Astrocyte of the cerebellum (primary cell): ENCODE measurements at places on chromosomes 2 and 18.

DNA sequence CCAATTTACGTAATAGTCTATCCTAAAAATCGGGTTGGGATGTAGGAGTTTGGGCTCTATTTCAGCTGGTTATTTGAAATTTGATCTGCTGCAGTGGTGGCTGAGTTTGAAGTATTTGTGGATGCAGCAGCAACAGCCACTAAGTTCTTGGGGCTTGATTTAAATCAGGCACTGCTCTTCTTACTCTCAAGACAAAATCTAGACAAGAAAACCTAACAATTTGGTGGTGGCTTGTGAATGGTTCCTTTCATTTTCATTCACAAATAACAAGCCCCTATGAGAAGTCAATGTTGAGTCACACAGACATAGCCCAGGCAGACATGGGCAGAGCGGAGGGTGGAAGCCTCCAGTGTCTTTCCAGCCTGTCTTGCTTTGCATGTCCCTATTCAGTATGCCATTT lies 199.3 kb downstream of the LTBP1 start:
- DNase-seq = no peak

GRCh38 chr18:7305416-7305815 lies 74.5 kb downstream of the LRRC30 start:
- no peak for DNase-seq

DNA sequence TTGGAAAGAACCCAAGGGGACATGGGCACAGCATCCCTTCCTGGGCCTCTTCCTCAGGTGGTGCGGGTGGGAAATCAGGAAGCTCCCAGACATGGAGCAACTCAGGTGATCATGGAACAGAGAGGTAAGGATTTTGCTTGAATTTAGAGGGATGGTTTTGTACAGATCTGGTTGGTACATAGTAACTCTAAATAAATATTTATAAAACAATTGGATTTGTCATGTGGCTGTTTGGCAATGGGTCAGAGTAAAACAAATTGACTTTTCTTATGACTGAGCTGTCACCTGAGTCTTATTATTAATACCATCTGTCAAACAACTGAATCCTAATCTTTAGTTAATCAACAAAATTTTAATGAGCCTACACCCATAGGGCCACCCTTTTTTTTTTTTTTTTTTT lies 19.4 kb upstream of the TMEM178A start:
- DNase-seq = no peak

- DNase-seq = no peak
Observed at GRCh38 chr2:2866459-2866858, 511.2 kb downstream of the EIPR1 start.

GRCh38 chr18:75818383-75818782 lies 390.9 kb upstream of the SMIM21 start:
- DNase-seq = no peak

DNA sequence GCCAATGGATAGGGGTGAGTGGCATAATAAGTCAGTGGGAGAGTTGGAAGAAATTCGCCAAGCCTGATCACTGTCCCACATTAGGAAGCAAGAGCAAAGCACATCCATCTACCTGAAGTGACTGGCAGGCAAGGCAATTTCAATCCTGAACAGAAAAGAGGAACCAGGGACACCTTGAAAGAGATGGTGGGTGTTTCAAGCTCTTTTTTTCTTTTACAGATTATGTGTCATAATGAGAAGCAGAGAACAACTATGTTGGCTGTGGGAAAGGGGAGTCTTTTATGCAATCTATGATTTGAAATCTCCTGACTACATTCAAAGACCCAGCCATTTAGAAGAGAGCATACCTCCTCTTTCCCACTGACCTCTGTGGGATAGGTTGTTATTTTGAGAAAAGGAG lies 63.5 kb downstream of the TGIF1 start:
- no peak for DNase-seq

- no peak for DNase-seq
Observed at GRCh38 chr2:213863541-213863940, 547.3 kb upstream of the VWC2L start.

GRCh38 chr2:67268797-67269196 lies 128.3 kb upstream of the ETAA1 start:
- DNase-seq = no peak

DNA sequence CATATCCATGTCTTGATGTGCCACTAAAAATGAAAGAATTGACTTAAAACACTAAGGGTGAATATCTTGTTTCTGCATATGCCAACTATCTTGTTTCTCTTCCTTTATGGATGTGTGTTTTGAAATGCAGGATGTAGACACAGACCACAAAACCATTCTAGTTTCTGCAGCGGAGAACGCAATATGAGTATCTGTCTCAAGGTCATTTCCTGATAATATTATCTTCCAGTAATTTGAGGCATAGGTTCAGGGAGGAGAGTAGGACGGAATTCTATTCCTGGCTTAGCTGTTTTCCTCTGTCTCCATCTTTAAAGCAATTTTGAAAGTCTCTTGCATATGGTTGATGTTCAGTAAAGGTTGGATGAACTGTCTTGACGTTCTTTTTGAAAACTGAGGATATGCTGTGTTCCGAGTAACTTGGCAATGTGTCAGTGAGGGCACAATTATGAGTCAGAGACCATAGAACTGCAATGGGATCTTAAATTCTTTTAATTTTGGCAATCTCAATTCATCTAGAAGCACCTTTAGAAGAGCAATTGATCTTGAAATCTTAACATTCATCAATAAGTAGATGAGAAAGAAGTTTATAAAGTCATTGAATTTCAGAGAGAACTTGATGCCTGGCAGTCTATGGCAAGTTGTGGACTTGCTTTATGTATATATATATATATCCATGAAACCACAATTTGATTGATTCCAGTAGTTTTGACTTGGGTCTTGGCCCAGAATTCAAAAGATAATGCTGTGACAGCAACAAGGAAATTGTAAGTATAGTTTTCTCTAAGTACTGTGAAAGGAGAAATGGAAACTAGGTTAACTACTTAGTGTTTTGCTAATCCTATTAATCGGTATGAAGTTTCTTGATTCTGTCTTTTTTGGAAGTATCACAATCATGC lies 24.8 kb downstream of the RAB27B start:
- no peak for DNase-seq

- peak; percentile 62 for DNase-seq
Observed at GRCh38 chr2:36663851-36664695, 32.4 kb upstream of the VIT start.

DNA sequence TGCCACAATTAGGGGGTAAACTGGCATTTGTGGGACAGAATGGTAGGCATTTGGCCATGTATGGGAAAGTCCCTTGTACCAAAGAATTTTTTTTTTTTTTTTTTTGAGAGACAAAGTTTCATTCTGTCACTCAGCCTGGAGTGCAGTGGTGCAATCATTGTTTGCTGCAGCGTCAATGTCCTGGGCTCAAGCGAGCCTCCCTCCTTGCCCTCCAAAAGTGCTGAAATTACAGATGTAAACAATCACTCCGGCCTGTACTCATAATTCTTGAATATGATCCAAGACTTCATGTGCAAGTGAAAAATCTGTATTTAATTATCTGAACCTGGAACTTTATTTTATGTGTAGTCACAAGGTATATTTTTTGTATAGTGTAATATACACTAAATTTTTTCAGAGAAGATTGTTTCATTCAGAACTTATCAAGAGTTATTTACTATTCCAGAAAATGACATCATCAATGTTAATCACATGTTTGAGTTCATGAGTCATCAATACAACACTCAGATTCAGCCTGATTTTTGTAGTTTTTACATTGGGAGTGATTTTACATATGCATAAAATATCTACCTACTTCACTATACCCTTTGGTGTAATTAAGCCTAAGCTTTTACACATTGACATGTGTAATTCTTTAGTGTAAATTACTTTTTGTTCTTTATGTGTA lies 138.7 kb upstream of the L3MBTL4 start:
- DNase-seq = no peak

- DNase-seq = no peak
Observed at GRCh38 chr2:168600949-168601348, 144.9 kb downstream of the CERS6 start.

DNA sequence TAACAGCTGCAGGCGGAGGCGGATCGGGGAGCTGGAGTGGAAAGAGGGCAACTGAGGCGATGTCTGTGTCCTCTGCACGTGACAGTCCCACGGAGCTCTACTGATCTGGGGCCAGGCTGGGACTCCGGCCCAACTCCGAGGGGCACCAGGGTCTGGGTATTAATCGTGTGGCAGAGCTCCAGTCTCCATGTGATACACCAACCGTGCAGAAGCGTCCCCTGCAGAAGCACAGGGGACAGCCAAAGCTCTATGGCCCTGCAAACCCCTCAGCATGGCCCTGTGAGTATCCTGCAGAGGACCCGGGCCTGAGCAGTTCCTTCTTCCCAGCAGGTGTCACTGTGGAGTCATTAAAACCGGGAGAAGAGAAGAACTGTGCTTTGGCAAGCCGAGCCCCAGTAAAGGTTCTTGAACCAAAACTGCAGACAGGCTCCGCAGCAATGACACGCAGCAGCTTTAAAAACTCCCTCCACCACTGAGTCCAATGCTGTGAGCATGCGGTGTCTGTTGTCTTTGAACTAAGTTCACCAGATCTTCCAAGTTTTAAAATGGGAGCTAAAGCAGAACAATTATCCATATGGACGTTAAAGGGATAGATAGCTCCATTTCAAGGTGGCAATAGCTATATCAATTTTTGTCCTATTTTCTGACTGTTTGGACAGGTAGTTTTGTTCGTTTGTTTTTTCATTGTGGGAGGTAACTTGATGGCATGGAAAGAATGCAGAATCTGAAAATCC lies 79.4 kb downstream of the TMEM182 start:
- DNase-seq = peak; percentile 44

DNA sequence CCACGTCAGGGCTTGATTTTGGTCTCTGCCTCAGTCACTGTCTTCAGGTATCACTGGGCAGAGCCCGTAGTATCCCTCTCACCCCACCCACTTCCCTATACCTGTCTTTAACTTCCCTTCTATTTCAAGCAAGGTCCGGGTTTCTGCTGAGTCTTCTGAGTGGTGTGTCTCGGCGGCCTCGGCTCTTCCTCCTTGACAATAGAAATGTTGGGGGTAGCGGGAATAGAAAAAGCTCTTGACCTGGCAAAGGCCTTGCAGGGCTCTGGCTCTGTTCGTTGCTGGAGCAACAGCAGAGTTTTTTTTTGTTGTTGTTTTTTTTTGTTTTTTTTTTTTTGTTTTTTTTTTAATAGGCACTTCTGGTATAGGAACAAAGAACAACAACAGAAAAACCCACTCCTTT lies 16.0 kb upstream of the IGFBP5 start:
- DNase-seq = no peak

GRCh38 chr2:54750040-54750439 lies 26.6 kb downstream of the EML6 start:
- DNase-seq = no peak

DNA sequence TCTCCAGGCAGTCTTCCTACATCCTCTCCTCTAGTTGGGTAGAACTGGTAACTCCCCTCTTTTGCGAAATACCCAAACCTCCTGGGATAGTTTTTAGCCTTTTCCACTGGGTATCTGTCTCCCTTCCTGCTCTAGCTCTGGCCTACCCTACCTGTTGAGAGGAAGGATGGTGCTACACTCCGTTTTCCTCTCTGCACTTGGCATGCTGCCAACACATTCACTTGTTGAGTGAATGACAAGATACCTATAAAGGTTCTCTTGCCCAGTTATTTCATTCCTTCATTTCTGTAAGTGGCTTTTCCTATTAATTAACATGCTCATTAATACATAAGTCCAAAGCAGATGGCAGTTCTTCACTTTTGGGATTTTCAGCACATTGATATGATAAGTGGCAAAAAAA lies 293.8 kb downstream of the CNTNAP5 start:
- DNase-seq = no peak

DNA sequence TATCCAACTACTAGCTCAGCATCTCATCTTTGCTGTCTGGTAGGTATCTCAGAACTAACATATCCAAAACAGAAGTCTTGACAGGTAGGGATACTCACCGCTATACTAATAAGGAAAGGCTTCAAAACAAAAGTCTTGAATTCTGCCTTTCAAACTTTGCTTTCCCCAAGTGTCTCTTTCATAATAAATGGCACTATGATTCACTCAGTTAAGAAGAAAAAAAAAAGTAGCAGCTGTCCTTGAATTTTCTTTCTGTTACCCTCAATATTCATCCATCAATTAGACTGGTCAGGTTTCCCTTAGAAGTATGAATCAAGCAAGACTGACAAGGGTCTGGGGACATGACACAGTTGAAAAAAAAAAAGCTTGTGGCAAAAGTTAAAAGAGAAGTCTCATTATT lies 175.1 kb downstream of the GULP1 start:
- DNase-seq = no peak

DNA sequence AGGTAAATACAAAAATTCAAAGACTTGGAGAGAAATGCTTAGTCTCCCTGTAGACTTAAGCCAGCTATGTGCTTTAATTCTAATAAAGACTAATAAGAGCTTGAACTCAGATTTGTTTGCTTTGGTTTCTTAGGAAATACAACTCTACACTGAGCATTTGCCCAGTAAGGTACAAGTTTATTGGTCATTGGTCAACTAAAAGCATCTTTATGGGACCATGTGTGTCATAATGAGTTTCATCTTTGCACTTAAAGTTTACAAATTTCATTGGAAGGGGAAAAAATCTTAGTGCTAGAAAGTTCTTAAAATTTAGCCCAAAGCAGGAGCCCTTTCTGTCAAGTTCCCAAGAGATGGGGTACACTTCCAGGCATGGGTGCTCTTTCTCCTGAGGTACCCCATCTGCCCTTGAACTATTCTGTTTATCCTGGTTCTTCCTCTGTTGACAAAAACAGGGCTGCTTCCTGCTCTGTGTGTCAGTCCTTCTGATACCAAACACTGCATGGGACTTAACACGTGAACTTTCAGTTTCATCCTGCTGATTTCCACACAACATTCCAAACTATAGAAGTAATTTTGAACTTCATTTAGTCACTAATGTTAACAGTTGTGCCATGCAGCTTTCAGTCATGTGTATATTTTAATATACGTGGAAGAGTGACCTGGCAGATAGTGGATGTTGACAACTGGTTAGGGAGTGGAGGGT lies 200.2 kb downstream of the TPGS2 start:
- DNase-seq = no peak

GRCh38 chr2:122885436-122885835 lies 1130.0 kb downstream of the TSN start:
- DNase-seq = no peak

- no peak for DNase-seq
Observed at GRCh38 chr2:102619414-102620319, at the start of gene SLC9A2. TSS of gene SLC9A2 (plus strand) at chr2:102619553. CDS start at chr2:102619849, 296 bp downstream.

- no peak for DNase-seq
Observed at GRCh38 chr2:225103737-225104141, 61.5 kb upstream of the DOCK10 start.

- DNase-seq = no peak
Observed at GRCh38 chr18:68555879-68556301, 159.0 kb downstream of the TMX3 start.

- no peak for DNase-seq
Observed at GRCh38 chr2:45855374-45855773, 203.9 kb downstream of the PRKCE start.
